H1 (cell line): ENCODE measurements at places on chromosomes 7 and 10.

- no peak for DNase-seq
Observed at GRCh38 chr7:8260871-8261694, 884 bp downstream of the ICA1 start.

DNA sequence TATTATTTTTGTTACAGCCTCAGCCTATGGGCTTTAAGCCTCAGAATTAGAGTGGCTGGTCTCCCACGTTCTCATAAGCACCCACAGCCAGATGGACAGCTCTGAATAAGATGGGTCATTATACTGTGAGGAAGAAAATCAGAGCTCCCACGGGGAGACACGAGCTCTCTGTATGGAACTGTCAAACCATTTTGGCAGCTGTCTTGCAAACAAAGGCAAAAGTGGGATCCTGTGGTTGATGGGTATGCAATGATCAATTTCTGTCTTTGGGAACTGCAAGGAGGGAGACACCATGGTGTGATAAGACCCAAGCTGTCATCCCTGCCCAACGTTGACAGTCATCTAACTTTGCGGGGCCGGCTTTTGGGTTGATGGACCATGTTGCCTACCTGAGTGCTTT lies 614.3 kb downstream of the TYW1 start:
- no peak for DNase-seq

DNA sequence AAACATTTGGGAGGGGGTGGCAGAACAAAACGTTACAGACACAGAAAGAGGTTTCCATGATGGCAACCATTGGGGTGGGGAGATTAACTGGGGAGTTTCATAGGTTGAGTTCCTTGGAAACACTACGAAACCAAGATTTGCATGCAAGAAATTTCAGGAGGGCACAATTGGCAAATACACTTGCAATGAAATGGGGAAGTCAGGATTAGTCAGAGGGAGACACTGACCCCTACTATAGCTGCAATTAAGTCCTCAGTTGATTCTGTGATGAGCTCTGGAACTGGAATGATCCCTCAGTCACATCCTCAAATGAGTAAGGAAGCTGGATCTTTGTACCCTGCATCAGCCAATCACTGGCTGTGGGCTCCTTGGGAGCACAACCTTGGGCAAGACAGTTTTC lies 22.1 kb downstream of the CPEB3 start:
- DNase-seq: no peak

DNA sequence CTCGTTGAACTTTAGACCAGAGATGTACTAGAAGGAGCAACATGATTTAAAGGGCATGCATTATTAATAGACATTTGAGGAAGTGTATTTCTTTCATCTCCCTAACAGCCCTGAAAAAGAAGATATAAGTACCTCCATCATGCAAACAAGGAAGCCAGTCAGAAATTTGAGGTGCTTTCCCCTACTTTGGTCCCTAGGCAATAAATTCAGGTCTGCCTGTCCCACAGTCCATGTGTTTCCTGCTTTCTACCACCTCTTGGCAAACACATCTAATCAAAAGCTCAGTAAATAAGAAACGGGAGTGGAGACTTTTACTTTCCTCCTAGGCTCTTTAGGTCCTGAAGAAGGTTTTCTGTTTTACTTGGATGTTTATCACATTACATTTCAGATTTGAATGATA lies 5.2 kb upstream of the SEMA3C start:
- DNase-seq: no peak

GRCh38 chr10:71878327-71879034 lies 27.4 kb upstream of the PSAP start:
- no peak for DNase-seq

DNA sequence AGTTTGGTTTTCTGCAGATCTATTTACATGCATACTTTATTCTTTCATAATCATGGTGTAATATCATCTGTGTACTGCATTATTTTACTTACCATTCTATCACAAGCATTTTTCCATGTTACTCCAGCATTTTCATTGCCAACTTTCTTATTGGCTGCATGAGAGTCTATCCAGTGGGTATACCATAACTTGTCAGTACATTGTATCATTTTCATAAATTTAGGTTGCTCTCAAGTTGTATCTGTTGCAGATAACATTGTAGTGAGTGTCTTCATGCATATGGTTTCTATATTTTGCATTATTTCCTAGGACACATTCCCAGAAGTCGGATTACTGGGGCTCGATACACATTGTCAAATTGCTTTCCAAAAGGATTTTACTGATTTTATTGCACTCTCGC lies 87.2 kb upstream of the INSYN2A start:
- DNase-seq: no peak

- no peak for DNase-seq
Observed at GRCh38 chr7:3232228-3232627, 68.8 kb upstream of the SDK1 start.

DNA sequence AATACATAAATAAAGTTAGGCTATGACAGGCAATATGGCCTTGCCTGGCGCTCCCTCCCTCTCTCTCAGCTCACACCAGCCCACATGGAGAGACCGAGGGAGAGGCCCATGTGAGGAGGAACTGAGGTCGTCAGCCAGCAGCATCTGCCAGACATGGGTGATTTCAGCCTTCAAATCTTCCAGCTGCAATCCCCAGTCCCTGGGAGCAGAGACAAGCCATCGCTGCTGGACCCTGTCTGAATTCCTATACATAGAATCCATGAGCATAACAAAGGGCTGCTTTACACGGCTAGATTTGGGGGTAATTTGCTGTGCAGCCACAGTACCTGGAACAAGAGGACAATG lies 35.6 kb downstream of the ANKRD16 start:
- DNase-seq: no peak

DNA sequence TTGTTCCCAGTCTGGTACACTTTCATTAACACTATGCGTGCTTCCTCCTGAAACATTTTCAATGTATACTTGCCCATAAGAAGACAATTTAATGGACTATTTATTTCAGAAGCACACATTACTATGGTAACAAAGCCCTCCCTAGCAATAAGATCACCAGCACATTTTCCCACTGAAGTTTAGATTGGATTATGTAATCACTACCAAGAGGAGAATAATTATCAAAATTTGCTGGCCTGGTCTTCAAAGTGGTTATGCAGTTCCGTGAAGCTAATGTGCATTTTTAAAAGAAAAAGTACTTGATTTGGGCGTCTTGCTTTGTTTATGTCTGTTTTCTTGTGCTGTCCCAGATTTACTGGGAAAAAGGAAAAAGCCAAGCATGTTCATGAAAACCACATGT lies 61.9 kb downstream of the AP3M1 start:
- DNase-seq: no peak

DNA sequence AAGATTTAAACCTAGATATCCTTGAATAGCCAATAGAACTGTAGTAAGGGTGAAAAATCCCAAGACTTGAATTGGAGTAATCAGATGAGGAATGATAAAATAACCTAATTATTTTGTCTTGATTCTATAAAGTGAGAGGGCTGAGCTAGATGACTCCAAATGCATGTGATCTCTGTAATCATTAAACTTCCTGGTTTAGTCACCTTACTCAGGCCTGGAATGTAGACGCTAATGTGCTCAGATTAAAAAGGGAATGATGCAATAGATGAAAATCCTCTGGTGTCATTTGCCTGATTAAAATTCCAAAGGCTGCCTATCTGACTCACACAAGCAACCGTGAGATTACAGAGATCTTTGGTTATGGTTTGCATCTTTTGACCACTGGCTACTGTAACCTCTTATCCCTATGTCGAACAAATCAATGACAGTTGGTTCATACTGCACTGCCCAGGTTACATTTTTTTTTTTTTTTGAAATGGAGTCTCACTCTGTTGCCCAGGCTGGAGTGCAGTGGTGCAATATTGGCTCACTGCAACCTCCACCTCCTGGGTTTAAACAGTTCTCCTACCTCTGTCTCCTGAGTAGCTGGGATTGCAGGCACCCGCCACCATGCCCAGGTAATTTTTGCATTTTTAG lies 2.9 kb upstream of the HKDC1 start:
- no peak for DNase-seq

- no peak for DNase-seq
Observed at GRCh38 chr7:74505471-74506324, 52.0 kb downstream of the GTF2IRD1 start.

DNA sequence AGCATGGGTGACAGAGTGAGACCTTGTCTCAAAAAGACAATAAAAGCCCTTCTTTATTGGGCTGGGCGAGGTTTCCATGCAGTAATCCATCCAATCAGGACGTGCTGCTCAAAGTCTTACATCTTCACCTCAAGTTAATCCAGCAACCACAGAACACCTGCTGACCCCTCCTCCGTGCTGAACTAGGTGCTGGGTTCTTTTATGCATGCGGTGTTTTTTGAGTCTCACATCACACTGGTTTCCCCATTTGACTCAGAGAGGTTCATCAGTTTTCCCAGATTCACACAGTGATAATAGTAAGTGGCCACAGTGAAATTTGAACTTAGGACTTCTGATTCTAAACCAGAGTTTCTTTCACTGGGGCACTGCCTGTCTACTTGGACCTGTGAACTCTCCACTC lies 58.3 kb upstream of the GTF2I start:
- DNase-seq: no peak

DNA sequence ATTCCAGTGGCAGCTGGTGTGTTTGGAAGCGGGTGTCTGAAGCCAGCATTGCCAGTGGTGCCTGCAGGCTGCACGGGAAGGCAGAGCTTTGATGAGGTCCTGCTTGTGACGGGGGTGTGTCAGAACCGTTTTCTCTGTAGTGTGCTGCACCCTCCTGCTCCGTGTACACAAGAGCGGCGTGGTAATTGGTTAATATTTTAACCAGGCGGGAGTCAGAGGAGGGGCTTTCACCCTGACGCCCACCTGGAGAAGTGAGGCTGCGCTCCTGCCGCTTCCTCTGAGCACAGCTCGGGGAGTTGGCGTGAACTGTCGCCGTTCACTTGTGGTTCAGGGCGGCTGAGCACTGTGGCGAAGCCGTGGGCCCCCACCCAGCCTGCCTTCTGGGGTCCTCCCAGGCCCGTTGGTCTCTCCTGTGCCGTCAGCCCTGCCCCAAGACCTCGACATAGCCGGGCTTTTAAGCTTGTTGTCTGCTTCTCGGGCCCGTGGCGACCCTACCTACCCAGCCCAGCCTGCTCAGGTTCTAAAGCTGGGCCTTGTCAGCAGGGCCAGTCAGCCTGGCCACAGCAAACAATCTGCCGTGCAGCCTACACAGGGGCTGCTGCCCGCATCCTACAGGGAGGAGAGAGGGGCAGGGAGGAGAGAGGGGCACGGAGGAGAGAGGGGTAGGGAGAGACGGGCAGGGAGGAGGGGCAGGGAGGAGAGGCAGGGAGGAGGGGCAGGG lies 11.6 kb downstream of the NKX6-2 start:
- DNase-seq: no peak

DNA sequence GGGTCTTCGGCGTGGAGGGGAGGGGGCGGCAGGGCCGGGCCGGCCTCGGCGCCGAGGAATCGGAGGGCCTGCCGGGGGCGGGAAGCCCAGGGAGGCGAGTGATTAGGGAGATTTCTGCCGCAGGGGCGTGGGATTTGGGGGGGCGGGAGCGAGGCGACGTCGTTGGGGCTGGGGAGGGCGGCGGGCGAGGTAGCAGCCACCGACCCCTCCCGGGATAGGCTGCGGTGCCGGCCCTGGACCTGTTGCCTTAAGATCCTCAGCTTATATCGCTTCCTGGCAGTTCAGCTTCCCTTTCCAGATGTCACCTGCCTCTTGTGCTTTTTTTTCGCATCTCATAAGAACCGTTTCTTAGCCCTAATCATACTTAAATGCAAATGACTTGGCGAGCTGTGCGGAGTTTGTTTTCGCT lies 655 bp downstream of the LMTK2 start:
- no peak for DNase-seq

DNA sequence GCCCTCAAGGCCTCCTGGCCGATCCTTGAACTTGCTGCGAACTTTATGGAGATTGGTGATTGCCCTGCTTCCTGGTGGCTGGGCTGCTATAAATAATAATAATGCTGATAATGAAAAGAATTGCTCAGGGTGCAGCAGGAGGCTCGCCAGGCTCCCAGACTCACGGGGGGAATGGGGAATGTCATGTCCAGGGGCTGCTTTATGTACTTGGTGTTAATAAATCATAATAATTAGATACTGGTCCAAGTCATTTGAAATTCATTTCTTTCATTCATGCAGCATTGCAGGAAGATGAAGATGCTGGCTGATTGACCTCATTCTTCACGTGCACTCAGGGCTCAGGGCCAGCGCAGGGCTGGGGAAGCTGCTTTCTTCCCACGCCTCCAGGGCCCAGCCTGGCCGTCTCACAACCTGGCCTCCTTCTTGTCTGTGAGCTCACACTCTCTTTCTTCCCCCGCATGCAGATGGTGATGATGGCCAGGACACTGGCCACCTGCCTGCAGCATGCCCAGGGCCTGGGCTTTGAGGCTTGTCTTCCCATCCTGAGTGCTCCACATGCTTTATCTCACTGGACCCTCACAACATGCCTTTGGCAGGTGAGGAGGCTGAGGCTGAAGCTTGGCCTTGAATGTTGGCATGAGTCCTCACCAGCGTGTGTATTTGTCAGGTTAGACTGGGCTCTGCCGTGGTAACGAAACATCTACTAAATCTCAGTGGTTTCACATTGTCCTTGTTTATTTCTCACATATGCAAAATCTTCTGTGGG lies 138.4 kb upstream of the TNS3 start:
- DNase-seq: no peak
